Stimulated activated naive CD4-positive, alpha-beta T cell (primary cell): ENCODE measurements at places on chromosomes 2 and 18.

- DNase-seq, result no peak
Measured at GRCh38 chr18:62578980-62579511, 56.2 kb downstream of the ZCCHC2 start.

- no peak for DNase-seq
Measured at GRCh38 chr18:60684843-60685513, 312.4 kb upstream of the MC4R start.

DNA sequence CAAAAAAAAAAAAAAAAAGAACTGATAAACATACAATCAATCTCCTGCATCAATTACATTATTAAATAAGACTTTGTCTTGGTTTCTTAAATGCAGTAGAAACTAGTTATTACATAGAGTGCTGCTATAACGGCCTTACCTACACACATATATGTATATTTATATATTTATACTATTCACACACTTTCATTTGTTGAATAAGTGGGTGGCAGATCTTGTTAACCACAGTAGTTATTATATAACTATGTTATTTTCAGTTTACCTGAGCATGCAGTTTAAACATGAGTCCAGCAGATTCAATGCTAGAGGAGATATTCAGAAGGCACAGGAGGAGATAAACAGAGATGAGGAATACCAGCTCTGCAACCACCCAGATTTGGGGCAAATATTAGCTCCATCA lies 81.5 kb upstream of the CD226 start:
- no peak for DNase-seq

- no peak for DNase-seq
Measured at GRCh38 chr2:121329786-121330185, 44.8 kb upstream of the TFCP2L1 start.

GRCh38 chr2:21251216-21251980 lies 127.6 kb downstream of the TDRD15 start:
- no peak for DNase-seq
